Caco-2 (cell line): ENCODE measurements at places on chromosomes 13 and 19.

GRCh38 chr13:26449063-26449848, 108.2 kb upstream of the WASF3 start:
- no peaks in the 10 kb centered on the region for H3K27me3 ChIP-seq
- peak; percentile 20 for DNase-seq
- H3K4me3 ChIP-seq: no peak overlapping the region
- H3K36me3 ChIP-seq: no peaks in the 10 kb centered on the region
- H3K27ac ChIP-seq: no peak overlapping the region

DNA sequence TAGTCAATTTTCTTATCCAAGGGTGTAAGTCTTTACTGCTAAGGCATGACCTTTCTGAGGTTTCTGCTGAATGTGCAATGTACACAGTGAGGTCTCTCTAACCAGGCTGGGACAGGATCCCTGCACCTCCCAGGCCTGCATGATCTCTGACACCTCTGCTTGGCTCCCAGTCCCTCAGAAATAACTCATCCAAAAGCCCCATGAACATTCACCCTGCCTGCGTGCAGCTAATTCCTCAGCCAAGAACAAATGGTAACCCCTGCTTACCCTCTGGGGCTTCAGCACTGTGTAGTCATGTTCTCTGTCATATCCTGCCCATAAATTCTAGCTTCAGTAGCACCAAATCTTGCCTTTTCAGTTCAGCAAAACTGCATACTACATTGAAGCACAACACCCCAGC, 1146.3 kb upstream of the MIR17HG start:
- no peaks in the 10 kb centered on the region for H3K36me3 ChIP-seq
- H3K4me3 ChIP-seq: no peak overlapping the region
- no peaks in the 10 kb centered on the region for H3K27me3 ChIP-seq
- no peak for DNase-seq
- H3K4me1 ChIP-seq: no peaks in the 10 kb centered on the region
- no peak overlapping the region for H3K27ac ChIP-seq

GRCh38 chr19:4115818-4116385, 8.0 kb downstream of the MAP2K2 start:
- DNase-seq: no peak
- no peak overlapping the region for H3K4me3 ChIP-seq
- no peaks in the 10 kb centered on the region for H3K27me3 ChIP-seq
- no peak overlapping the region for H3K27ac ChIP-seq

DNA sequence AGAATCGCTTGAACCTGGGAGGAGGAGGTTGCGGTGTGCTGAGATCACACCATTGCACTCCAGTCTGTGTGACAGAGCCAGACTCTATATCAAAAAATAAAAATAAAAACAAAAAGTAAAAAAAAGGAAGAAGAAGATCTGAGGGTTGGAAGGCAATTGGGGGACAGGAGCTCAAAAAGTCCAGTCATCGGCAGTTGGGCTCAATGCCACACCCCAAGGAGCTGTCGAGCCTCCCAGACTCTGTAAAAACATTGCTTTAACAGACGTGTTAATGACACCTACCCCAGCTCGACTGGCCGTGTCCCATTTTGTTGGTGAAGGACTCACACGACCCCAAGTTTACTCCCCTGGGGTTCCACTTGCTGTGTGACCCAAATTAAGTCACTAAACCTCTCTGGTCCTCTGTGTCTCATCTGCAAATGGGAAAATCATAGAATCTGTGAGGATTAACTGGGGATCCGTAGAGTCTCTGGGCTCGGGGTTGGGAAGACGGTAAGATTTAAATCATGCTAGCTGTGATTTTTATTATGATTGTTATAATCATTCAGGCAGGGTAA, 7.0 kb downstream of the GNA15 start:
- no peak overlapping the region for H3K27ac ChIP-seq
- no peak for DNase-seq
- no peaks in the 10 kb centered on the region for H3K27me3 ChIP-seq
- no peaks in the 10 kb centered on the region for H3K36me3 ChIP-seq

DNA sequence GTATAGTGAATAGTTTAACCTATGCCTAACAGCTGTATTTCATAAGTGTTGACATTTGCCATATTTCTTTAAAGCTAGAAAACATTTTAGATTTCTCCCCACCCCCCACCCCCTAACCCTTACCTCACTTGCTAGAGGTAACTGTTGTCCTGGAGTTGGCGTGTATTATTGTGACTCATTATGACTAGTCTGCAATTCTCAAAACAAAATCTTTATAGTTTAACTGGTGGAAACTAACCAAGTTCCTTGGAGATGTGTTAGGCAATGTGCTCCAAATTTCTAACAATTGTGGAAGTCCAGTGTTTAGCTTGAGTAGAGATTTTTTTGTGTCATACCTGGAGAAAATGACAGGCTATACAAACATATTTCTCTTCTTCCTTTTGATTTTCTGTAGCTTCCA, 38.0 kb downstream of the KCTD4 start:
- no peak overlapping the region for H3K4me3 ChIP-seq
- H3K36me3 ChIP-seq: no peaks in the 10 kb centered on the region
- no peak overlapping the region for H3K27ac ChIP-seq
- no peaks in the 10 kb centered on the region for H3K4me1 ChIP-seq

GRCh38 chr19:58364146-58364545, 1.6 kb upstream of the ZNF497 start:
- DNase-seq: no peak
- no peak overlapping the region for H3K4me3 ChIP-seq
- H3K4me1 ChIP-seq: peaks cover 5% of the 10 kb centered on the region; the same call in 1 of the 2 replicates
- H3K27ac ChIP-seq: no peak overlapping the region
- H3K27me3 ChIP-seq: no peaks in the 10 kb centered on the region
